ENCODE measurements at places on chromosomes 7 and 10. TPM values are rescaled to one million over a fixed set of nuclear protein-coding genes. Genes with fewer than 3 reads are reported as not detected.

GLI3 gene
- 30.3 TPM for total RNA-seq

LRRC17 gene
- 22.7 TPM for total RNA-seq

DGKI gene
- 0.14 TPM for total RNA-seq

VAX1 gene
- total RNA-seq = not detected

COL28A1 gene
- total RNA-seq = not detected

SERPINE1 gene
- total RNA-seq = 2,645 TPM

CDC14C gene
- total RNA-seq = not detected

ZCWPW1 gene
- total RNA-seq = 0.48 TPM

PFKFB3 gene
- 35.6 TPM for total RNA-seq

FAM237B gene
- not detected for total RNA-seq

TRIM50 gene
- total RNA-seq = not detected

PLEKHS1 gene
- not detected for total RNA-seq

GIMAP5 gene
- total RNA-seq = 0.85 TPM

PDSS1 gene
- 11.0 TPM for total RNA-seq

ZNF485 gene
- 1.2 TPM for total RNA-seq

CASD1 gene
- 14.0 TPM for total RNA-seq

GPC2 gene
- total RNA-seq = 17.5 TPM

MRPL43 gene
- total RNA-seq = 75.0 TPM

MMD2 gene
- not detected for total RNA-seq

SLC18A3 gene
- total RNA-seq = not detected

CASP2 gene
- total RNA-seq = 61.7 TPM

All from endothelial cell of umbilical vein (primary cell).